ENCODE measurements at places on chromosomes 1 and 21.

GRCh38 chr1:66480162-66480561 lies 53.8 kb upstream of the SGIP1 start:
- DNase-seq, result no peak

- DNase-seq, result no peak
These were observed 22.2 kb downstream of the DNM3 start for GRCh38 chr1:171863531-171863930.

DNA sequence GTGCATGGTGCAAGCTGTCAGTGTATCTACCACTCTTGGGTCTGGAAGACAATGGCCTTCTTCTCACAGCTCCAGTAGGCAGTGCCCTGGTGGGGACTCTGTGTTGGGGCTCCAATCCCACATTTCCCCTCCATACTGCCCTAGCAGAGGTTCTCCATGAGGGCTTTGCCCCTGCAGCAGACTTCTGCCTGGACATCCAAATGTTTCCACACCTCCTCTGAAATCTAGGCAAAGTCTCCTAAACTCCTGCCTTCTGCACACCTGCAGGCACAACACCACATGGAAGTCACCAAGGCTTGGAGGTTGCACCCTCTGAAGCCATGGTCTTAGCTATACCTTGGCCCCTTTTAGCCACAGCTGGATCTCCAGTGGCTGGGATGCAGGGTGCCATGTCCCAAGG lies 31.8 kb upstream of the CITED4 start:
- no peak for DNase-seq

- no peak for DNase-seq
These were observed 70.6 kb downstream of the ALG14 start for GRCh38 chr1:95002164-95002539.

GRCh38 chr1:178916448-178917174 lies 45.7 kb upstream of the ANGPTL1 start:
- no peak for DNase-seq

DNA sequence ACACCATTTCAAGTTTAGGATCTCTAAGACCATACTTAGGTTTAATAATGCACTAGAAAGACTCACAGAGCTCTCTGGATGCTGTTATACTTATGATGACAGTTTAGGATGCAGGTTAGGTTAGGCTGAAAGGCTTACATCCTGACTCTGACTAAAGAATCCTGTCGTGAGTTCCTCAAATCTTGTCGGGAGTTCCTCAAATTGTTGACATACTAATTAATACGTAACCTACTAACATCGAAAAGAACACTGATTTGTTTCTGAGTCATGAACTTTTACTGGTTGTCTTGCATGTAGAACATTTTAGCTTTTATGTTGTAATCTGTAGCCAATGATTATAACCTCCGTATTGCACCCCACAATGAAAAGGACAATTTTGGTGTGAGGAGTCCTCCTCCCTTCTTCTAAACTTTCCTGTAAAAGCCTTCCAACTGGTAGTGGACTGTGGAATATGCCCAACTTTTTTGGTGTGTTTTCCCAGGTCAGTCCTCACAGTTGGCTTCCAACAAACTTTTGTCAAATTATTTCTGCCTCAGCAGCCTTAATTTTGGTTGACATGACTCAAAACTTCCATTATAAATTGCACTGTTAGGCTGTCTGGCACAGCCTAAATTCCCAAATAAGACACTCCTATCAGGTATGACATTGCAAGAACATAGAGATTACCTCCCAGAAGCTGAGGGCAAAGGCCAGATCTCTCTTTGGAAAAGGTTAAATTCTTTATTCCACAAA lies 107.9 kb upstream of the PALMD start:
- no peak for DNase-seq

DNA sequence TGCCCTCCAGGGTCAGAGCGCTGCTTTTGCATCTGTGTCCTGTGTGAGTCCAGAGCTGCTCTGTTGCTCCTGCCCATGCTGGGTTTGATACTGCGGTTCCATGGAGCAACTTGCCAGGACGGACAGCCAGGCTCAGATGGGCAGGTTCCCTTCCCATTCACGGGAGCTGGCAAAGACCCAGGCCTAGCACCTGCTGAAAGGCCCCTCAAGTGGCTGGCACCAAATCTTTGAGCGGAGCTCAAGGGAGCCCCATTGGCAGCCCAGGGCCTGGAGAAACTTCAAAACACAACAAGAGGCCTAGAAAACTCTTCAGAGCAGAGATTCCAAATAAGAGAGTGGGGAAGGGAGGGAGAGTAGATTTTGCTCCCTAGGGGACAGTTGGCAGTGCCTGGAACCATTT lies 97.2 kb downstream of the ACTL8 start:
- no peak for DNase-seq

DNA sequence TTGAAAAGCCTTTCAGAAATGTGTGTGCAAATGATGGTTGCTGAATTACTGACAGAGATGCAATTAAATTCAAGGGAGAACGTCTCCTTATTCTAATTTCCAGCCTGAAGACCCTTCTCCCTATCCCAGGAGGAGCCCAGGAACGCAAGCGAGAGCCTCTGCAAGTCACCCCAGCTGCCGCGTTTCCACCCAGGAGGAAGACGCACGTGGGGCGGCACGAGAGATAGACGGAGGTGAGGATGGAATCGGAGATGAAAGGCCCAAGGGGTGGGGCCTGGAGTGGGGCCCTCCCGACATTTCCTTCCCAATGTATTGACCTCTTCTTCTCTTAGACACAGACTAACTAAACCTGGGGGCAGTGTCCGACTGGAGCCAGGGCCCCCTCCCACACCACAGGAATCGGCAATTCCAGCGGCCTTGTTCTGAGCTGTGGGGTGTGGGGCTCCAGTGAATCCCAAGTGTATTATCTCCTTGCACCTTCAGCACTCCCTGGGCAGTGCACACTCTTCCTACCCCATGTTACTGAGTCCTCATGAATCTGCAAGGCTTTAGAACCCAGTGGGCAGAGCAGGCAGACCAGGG lies 322.5 kb downstream of the AJAP1 start:
- no peak for DNase-seq

DNA sequence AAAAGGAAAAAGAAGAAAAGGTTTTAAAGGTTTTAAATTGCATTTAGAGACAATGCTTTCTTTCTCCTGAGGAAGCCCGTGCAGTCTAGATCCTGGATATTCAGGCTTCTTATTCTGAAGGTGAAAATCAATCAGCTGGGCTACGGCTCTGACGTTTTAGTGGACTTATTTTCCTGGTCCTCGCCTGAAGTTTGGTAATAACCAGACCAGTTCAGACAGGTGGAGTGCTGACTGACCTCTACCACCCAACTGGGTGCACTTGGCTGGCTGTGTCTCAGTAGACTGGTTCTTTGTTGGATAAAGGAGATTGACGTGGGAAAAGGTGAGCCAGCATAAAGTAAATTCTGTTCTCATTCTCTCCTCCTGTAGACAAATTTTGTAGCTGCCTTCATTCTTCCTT lies 7.2 kb upstream of the ATP1A1 start:
- DNase-seq, result no peak

All from erythroblast (primary cell).